ENCODE measurements at places on chromosomes 12 and 14.

GRCh38 chr14:78758333-78758732 is 588.2 kb downstream of the NRXN3 start:
- ATAC-seq, result no peak

- no peak for ATAC-seq
These were observed 18.4 kb downstream of the PRKAB1 start for GRCh38 chr12:119686355-119686754.

GRCh38 chr12:22160396-22161003 is 114.5 kb downstream of the CMAS start:
- no peak for ATAC-seq

- no peak for ATAC-seq
These were observed 84.5 kb downstream of the VRK1 start for GRCh38 chr14:96881713-96882112.

GRCh38 chr12:113007166-113007565 is 28.8 kb downstream of the OAS2 start:
- ATAC-seq, result no peak

GRCh38 chr14:38646391-38646790 is 390.5 kb upstream of the CLEC14A start:
- no peak for ATAC-seq

DNA sequence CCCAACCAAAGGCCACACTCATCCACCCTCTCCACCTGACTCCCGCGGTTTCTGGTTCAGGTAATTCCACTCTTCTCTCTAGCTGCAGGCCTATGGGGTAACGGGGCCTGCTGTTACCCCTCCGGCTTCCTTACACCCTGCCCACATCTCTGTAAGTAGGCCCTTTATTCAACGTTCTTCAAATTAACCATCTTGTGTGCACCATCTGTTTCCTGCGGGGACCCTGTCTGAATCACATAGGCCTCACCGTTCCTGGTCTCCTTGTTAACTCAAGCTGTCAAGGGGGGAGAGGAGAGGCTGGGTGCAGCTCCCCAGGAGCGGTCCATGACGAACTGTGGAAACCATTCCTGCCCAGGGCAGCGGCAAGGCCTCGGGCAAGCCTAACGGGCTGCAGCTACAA is 9.3 kb upstream of the DLK1 start:
- no peak for ATAC-seq

DNA sequence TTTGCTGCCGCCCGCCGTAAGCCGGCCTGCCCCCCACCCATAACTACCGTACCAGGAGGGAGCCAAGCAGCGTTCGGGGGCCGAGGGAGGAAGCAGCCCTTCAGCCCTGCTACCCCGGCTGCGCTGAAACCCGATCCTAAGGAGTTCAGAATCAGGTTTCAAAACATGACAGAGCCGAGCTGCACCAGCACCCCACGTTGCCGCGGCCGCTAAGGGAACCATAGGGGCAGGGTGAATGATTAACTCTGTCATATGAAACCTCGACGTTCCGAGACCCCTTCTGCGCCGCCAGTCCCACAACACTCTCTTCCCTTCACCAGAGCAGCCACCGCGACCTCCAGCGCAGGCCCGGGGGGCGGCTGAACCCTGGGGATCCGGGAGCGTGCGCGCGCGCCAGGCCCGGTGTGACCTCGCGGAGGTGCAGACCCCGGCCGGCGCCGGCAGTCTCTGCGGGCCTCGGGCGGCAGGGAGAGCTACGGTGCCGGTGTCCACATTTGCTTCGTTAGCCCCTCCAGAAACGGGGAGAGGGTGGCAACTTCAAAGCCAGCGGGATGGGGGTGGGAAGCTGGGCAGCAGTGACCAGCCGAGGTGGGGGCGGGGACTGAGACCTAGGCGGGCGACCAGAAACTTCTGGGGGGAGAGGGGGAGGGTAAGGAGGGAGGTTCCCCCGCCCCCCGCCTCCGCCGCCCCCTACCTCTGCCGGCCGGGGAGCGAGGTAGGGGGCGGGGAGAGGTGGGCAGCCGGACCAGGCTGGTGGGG is 1.6 kb downstream of the SIX4 start:
- peak; percentile 36 for ATAC-seq

- no peak for ATAC-seq
These were observed 10.2 kb upstream of the CPNE8 start for GRCh38 chr12:38915429-38916182.

GRCh38 chr12:65470256-65470655 is 191.8 kb downstream of the MSRB3 start:
- no peak for ATAC-seq

DNA sequence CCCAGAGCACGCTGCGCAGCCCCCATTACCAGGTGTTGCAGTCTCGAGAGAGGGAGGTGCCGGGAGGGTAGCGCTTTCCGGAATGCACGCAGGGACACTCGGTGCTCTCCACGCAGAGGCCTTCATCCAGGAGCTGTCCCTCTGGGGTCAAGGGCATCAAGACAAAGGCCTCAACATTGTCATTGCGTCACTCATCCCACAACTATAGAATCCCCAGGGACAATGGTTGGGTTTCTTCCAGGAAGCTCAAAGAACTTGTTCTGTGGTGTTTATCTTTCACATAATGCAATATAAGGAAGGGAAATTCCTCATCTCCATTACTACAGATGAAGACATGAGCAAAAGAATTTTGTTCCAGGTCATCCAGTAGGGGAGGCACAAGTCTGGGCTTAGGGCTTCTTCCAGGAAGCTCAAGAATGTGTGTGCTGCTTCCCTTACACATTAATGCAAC is 52.1 kb downstream of the VWF start:
- peak; percentile 44 for ATAC-seq

DNA sequence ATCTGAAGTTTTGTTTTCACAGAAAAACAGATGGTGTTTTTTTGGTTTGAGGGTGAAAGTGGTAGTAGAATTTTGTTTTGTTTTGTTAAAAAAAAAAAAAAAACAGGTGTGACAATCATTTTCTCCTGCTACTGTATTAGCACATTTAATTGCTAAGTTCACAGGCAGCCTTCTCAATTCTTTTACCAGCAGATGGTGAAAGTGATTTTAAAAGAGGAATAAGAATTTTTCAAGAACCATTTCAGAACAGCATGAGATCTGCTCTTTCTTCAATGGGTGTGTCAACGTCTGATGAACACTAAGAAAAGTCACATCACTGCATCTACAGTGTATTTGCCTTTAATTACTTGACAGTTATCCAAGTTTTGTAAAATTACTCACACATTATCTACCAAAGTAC is 303.7 kb upstream of the USP15 start:
- no peak for ATAC-seq

GRCh38 chr12:34345801-34346200 is 323.5 kb downstream of the ALG10 start:
- no peak for ATAC-seq

All from esophagus mucosa (tissue), 1 donor.